ENCODE measurements at places on chromosomes 4 and X.

DNA sequence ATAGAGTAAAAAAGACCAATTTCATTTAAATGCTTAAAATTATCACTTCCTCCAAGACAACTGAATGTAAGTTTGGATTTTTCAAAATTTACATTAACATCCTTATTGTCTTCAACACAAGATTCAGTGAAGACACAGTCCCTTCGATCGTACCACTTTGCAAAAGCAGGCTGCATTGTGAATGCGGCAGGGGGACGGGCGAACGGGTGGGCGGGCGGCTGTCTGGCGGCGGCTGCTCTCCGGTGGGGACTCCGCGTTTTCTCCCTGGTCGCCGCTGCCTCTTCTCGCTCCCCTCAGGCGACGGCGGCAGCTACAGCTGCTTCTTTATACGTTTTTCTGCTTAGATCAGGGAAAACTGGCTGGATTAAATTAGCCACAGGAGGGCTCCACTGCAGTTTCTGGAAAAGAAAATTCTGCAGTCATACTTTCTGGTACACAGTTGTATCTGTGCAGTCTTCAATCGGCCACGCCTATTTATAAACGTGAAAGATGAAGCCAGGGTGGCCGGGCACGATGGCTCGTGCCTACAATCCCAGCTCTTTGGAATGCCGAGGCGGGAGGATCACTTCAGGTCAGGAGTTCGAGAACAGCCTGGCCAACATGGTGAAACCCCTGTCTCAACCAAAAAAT lies 33.9 kb upstream of the HPF1 start:
- peak; percentile 36 for DNase-seq

- no peak for DNase-seq
Observed at GRCh38 chr4:16772366-16772850, 126.0 kb downstream of the LDB2 start.

GRCh38 chr4:178090640-178091411 lies 648.6 kb upstream of the AGA start:
- DNase-seq = no peak

DNA sequence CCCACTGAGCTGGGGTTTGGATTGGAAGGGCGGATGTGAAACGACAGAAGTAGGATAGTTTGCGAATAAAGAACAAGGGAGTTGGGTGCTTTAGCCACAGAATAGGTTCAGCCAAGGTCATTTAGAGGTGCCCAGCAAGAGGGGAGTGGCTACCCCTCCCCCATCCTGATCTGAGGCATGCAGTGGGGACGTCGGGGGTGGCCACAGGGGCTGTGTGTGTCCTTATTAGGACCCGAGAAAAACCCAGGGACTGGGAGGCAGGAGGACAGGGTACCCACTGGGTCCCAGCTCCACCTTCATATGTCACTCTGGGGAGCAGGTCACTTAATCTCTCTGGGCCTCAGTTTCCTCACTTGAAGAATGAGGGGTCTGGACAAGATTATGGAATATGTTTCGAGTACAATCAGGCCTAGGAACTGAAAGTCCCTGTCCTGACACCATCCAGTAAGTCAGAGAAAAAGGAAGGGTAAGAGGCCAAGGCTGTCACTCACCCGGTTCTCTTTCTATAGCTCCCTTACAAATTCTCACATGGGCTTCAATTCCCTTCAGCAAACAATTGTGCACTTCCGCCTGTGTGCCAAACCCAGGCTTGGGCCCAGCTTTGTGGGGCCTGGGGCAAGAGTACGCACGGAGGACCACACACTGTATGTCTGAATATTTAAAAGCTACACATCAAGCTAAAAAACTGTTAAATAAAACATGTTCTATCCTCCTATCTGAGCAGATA lies 4.2 kb upstream of the NYX start:
- DNase-seq = no peak

DNA sequence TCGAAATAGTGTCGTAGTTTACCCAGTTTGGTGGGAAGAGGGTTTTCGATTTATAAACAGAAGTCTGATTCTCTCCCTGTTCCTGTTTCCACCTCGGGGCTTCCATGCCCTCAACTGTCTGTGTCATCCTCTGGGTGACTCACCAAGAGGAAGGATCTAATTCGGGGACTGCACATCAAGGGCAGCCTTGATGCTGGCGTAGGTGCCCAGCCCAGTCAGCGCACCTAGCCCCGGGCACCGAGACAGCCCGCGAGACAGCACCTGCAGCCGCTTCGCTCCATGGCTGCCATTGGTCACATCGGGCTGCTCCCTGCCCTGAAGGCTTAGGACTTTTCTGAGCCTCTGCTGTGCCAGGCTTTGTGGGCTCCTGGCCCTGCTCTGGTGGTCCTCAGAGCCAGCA lies 7.7 kb downstream of the ABCD1 start:
- no peak for DNase-seq

DNA sequence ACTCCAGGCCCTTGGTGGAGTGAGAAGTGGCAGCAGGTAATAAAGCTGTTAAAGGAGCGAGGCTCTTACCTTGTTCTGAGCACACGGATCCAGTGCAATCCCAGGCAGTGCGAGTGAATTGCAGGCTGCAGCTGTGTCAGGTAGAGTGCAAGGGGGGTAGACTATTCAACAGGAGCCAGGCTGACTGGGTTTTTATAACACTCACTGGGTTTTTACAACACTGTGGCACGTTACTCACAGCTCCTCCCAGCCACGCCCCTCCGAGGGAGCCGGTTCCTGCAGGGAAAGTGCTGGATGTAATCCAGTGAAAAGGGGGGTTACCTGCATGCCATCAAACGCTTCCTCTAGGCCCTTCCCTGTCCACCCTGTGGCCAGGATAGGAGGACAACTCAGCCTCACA lies 358 bp downstream of the FGFBP1 start:
- no peak for DNase-seq

- no peak for DNase-seq
Observed at GRCh38 chr4:176579226-176579625, 213.5 kb downstream of the VEGFC start.

- DNase-seq = peak; percentile 40
Observed at GRCh38 chrX:19889582-19890342, 2.4 kb upstream of the SH3KBP1 start.

DNA sequence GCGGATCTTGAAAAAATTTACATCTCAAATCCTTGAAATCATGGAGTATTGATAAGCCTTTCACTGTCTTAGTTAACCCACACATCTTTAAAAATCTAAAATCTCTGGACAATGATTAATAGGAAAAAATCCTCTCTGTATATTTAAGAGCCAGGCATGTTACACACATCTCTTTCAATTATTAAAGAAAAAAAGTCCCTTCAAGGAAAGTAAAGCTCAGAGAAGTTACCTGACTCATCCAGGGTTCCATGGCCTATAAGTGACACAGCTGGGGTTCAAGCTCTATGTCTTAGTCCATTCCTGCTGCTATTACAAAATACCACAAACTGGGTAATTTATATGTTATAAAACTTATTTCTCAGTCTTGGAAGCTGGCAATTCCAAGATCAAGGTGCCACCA lies 14.2 kb upstream of the FGF16 start:
- no peak for DNase-seq

DNA sequence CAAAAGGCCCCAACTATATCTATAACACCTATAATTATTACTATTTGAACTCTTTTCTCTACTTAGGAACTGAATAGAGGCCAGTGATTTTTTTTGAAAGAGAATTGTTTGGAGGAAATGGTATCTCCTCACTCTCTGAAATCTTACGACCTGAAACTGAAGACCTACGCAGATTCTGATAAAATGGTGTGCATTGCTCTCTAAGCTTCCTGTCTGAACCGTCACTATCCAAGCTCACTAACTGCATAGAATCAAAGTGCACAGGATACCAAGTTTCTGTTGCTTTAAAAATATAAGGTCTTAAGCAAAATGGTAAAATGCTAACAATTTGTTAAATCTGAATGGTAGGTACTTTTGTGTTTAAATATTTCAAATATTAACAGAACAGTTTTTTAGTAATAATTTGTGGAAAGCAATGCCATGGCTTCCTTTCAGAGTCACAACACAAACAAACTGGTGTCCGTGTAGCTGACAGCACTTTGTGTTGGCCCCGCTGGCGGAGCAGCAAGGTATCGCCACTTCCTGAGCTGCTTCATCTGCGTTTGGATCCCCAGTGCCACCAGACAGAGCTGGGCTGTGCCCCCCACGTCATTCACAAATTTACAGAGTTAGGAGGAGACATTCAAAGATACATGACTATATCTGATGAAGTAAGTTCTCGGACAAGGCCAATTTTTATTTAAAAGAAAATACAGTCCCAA lies 313.9 kb downstream of the FBXW7 start:
- no peak for DNase-seq

- DNase-seq = no peak
Observed at GRCh38 chr4:6779667-6780565, 2.6 kb upstream of the KIAA0232 start.

DNA sequence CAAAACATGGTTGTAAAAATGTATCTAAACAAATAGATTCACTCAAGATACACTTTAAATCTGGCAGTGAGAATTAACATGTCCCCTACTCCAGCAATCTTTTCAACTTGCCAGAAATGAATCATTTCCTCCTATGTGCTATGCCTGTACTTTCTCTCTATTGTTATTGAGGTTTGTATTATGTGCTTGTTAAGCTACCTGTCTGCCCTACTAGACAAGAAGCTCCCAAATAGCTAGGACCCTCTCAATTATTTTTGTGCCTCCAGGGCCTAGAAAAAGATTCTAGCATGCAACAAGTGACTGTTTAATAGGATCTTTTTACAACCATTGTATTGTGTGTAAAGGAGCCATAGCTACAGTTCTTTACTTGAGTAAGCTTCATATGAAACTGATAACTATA lies 3.5 kb upstream of the SAP30 start:
- no peak for DNase-seq

DNA sequence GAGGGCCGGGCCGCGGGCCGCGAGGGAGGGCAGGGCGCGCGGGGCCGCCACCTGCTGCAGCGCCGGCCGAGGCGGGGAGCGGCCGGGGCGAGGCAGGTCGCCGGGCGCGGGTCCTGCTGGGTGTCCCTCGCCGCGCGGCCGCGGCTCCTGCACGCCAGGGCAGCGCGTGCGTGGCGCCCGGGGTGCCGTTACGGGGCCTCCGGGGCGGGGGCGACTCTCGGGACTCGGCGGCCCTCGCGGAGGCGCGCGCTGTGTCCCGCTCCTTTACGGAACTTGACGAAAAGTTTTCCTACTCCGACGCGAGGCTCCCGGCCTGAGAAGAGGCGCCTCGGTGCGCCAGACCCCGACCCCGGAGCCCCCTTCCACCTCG lies 329 bp downstream of the TBC1D14 start:
- peak; percentile 50 for DNase-seq

DNA sequence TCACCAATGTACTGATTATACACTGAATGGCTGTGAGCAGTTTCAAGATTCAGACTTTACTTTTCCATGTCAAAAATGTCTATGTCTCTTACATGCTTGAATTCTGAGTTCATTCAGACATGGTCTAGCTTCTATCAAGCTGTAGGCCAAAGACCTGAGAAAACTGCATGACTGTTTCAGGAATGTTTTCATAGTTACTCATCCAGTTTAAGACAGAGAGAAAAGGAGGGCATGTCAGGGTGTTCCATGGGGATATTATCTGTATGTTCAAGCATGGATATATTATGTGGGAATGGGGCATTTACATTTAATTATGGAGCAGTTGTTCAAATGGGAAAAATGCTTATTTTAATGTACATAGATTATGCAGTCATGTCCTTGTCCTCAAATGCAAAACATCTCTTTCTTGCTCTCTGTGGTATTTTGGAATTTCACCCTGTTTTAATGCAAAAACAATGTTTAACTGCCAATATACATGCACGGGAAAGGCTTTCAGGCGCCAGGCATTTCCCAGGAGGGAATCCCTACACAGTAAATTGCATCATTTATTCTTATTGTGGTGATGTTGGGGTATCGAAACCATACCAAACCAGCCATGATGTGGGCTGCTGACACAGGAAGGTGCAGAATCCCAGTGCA lies 429.1 kb upstream of the INTU start:
- DNase-seq = no peak

GRCh38 chr4:1978741-1979476 lies 29.9 kb downstream of the NELFA start:
- DNase-seq = no peak

DNA sequence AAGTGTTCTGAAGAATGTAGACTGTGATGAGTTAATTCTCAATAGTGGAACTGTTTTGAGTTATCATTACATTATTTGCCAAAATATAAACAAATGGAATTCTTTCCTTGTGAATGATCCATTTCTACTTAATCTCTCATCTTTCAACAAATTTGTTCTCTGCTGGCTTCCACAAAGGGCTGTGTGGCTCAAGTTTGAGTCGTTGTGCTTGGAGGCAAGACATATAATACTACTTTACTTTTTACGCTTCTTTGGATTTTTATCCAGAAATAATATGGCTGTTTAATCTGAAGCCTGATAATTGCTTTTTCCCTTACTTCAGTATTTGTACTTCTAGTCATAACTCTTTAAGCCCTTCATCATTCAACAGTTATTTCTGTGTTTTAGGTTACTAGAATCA lies 169.5 kb downstream of the ARHGAP10 start:
- DNase-seq = no peak

- no peak for DNase-seq
Observed at GRCh38 chr4:163554870-163555465, 60.5 kb downstream of the TMA16 start.

DNA sequence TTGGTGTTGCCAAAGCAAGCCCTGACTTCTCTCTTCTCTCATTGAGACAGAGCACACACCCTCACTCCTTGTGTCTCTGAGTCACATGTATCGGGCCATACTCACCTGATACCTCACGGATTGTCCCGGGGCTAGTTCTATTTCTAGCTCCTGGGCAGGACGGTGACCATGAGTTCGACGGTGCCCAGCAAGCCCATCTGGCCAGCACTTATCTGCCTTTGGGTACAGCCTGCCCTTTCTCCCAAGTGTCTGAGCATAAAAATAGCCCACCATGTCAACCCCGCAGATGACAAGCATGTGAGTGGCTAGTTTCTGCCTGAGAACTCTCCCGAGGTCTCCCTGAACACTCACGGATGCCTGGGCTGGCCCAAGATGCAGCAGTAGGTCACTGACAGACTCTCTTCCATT lies 158.5 kb downstream of the DHRSX start:
- no peak for DNase-seq

- no peak for DNase-seq
Observed at GRCh38 chr4:17587094-17587822, 10.3 kb downstream of the LAP3 start.

DNA sequence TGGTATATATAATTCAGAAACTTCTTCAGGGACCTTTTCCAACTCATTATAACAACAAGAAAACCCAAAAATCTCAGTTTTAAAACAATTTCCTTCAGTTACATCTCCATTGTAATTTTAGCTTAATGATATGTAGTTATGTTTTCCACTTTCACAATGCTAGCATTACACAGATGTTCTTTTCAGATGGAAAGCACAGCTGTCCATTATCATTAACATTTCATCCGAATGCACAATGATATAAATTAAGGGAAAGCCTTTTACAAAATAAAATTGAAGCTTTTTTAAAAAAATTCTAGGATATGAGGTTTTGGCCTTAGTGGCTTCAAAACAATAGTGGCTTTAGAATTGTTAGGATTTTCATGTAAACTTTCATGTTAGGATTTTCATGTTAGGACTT lies 389.2 kb downstream of the ADAM29 start:
- no peak for DNase-seq

All from activated naive CD8-positive, alpha-beta T cell treated with anti-CD3 and anti-CD28 coated beads, Interleukin-2, amount 50 U/mL, for 24 hours (primary cell).